ENCODE measurements at places on chromosomes 16 and 17.
A peak's percentile ranks its signal among the peaks of the same experiment; 100 is the strongest.

- no peak for DNase-seq
Measured at GRCh38 chr16:80029761-80030481, 429.4 kb upstream of the MAF start.

- no peak for DNase-seq
Measured at GRCh38 chr17:61322325-61323002, 77.2 kb upstream of the TBX2 start.

GRCh38 chr16:85360323-85361277 is 248.3 kb upstream of the CIBAR2 start:
- no peak for DNase-seq

- no peak for DNase-seq
Measured at GRCh38 chr17:82281076-82281475, 7.6 kb upstream of the CSNK1D start.

- no peak for DNase-seq
Measured at GRCh38 chr16:17437127-17437720, 33.5 kb downstream of the XYLT1 start.

GRCh38 chr16:19831678-19832077 is 53.0 kb downstream of the GPRC5B start:
- no peak for DNase-seq

DNA sequence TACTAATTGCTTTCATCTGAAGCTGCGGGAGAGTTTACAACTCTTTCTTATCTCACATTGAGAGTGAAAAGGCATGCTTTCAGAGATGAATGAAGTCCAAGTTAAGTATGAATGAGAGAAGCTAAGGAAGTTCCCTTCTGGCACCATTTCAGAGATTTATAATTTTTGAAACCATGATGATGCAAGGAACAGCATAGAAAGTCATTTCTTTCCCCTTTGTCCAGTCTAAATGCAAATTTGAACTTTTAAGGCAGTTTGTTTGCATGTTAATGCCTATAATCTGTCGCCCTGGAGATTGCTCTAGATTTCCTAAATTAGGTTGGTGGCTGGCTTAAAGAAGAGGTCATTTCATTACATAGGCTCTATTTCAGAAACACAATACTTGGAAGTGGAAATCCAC is 594.8 kb upstream of the GOT2 start:
- no peak for DNase-seq

DNA sequence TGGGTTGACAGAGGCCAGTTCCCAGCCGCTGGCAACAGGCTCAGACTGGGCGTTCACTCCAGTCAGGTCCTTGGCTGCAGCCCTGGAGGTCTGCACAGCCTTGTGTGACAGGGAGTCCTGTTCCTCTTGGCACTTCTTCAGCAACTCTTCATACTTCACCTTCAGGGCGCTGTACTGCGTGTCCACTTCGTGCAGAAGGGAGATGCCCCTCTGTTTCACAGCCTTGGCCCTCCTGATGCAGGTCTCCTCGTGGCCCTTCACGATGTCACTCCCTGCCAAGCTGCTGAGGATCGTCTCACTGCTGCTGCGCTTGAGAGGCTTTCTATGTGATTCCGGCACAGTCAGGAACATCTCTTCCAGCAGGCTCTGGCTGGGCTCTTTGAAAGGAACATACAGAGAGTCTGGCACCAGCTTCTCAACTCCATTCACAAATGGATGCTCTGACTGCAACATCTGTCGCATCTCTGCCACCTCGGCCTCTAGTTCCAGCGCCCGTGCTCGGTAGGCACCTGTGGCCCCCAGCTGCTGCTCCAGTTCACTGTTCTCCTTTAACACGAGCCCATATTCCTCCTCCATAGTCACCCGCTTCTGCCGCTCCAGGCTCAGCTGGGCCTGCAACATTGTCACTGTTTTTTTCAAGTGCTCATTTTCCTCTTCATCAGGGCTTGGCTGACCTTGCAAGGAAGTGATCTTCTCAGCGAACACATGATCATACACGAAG is 27.2 kb downstream of the CDR2 start:
- DNase-seq, result no peak

- DNase-seq, result no peak
Measured at GRCh38 chr16:74758801-74759200, 15.8 kb downstream of the FA2H start.

DNA sequence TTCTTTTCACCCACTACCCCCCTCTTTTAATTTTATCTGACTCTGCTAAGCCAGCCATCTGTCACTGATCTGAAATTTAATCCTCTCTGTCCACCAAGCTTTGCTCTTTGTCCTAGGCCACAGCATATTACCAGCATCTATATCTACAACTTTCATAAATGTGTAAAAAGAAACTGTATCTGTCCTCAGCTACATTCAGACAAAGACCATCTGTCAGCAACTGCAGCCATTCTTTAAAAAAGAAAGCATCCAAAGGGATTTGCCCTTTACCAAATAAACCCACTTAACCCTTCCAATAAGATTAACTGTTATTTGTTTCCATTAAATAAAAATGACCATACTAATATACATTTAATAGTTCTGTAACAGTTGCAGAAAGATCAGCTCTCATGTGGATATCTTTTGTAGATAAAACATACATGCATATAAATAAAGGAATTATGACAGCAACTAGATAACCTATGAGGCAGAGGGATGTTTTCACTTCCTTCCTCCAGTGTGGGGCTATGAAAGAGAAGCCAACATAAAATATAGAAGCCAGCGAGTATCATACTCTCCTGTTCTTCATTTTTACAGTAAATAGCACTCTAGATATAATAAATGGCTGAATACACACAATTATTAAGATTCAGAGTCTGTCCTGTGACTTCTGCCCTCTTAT is 602.5 kb upstream of the SALL1 start:
- DNase-seq, result no peak

GRCh38 chr17:3843935-3844516 is 2.0 kb downstream of the NCBP3 start:
- peak; percentile 29 for DNase-seq

DNA sequence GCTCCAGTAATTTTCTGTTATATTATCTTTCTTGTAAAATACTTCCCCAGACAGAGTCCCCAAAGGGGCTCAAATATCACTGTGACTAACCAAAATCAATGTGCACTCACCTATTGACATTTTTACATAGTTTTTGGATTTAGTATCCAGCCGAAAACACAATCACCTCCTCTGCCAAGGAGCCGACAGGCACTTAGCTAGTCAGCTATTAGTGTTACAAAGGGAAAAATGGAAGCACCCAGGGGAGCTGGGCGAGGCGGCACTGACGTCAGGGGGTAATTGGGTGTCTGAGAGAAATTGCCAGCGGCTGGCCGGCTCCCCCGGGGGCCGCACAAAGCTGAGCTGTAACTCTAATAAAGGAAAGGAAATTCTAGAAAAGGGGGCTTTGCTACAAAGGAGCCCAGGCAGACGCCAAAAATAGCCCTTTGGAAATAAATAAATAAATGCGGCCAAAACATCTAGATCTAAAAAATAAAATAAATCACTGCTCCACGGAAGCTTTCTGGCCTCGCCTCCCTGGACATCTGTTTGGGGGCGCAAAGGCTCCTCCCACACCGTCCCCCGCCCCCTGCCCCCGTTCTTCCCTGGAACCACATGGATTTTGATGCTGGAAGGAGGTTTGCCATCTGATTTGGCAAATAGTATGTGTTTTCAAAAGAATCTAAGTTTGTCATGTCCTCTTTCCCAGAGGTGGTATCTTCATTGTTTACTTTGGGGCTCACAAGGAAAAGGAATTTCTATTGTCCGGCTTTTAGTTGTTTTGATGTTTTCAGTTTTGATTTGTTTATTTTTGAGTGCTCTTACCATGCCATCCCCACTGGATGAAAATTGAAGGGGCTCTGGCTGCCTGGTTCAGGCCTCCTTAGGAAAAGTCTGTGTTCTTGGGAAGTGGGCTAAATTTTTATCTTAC is 156.7 kb downstream of the ZNF423 start:
- DNase-seq, result no peak

- DNase-seq, result no peak
Measured at GRCh38 chr16:46730801-46731690, 17.1 kb downstream of the MYLK3 start.

GRCh38 chr16:83755391-83755790 is 52.4 kb upstream of the HSBP1 start:
- no peak for DNase-seq

DNA sequence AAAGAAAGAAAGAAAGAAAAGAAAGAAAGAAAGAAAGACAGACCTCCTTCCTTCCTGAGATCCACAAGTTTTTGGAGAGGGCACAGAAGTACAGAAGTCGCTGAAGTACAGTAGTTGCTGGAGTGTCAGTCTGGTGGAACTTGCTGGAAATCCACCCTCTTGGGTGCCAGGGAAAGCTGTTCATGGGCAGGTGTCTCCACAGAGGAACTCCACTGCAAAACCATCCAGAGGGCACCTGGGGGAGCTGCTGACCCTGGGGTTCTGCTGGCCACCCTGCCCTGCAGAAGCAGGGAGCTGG is 3.5 kb upstream of the PRR14 start:
- DNase-seq, result no peak

DNA sequence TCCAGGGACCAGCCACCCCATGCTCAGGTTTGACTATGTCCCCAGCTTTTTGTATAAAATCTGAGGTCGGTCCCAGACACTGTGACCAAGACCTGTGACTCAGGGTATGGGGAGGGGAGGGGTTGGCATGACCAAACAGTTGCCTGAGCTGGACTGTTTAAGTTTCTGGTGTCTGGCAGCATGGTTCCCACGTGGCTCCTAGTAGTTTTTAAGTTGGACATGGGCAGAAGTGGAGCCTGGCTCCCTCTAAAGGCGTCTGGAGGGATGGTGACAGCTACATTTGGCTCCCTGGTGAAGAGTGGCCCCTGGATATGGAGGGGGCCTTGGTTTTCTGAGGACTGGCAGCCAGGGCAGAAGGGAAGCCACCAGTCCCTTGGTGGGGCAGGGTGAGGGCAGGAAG is 7.9 kb downstream of the SMCR8 start:
- no peak for DNase-seq

- no peak for DNase-seq
Measured at GRCh38 chr16:4586291-4586690, 28.4 kb downstream of the UBALD1 start.

DNA sequence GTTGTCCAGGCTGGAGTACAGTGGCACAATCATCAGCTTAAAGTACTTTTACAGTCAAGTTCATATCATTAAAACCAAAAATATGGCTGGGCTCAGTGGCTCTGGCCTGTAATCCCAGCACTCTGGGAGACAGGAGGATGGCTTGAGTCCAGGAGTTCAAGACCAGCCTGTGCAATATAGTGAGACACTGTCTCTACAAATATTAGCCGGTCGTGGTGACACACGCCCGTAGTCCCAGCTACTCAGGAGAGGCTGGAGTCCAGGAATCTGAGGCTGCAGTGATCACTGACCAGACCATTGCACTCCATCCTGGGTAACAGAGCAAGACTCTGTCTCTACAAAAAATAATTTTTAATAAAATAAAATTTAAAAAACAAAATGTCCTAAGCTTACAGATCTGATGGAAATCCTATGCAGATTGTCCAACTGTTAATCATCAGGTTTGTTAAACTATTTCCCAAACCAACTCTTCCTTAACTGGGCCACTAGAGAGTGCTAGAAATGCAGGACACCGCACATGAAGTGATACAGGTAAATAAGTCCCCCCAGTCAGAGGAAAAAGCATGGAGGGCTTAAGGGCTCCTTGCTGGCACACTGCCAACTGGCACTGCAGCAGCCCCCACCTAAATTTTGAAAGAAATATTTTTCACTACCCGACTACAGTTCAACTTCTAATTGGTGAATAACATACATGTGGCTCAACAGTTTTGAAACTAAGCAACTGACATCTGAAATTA is 2.8 kb downstream of the USP22 start:
- DNase-seq, result no peak
